NCI-H1436 treated with DMSO at 0.1 percent for 48 hours (cell line): ENCODE measurements at places on chromosomes 1 and 21.

DNA sequence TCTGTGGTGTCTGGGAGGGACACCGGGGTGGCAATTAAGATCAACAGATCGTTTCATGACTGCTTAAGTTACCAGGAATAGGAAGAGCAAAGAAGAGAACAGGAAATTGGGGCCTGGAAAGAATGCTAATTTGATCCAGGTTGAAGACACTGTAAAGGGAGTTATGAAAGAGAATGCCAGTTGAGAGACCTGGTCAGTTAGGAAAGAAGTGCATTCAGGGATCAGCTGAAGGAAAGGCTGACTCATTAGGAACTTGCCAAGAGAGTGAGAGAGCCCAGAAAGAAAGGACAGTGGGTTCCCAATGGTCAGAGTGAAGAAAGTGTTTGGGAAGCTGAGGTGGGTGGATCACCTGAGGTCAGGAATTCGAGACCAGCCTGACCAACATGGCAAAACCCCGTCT, 119.6 kb downstream of the UBE2U start:
- DNase-seq, result no peak

DNA sequence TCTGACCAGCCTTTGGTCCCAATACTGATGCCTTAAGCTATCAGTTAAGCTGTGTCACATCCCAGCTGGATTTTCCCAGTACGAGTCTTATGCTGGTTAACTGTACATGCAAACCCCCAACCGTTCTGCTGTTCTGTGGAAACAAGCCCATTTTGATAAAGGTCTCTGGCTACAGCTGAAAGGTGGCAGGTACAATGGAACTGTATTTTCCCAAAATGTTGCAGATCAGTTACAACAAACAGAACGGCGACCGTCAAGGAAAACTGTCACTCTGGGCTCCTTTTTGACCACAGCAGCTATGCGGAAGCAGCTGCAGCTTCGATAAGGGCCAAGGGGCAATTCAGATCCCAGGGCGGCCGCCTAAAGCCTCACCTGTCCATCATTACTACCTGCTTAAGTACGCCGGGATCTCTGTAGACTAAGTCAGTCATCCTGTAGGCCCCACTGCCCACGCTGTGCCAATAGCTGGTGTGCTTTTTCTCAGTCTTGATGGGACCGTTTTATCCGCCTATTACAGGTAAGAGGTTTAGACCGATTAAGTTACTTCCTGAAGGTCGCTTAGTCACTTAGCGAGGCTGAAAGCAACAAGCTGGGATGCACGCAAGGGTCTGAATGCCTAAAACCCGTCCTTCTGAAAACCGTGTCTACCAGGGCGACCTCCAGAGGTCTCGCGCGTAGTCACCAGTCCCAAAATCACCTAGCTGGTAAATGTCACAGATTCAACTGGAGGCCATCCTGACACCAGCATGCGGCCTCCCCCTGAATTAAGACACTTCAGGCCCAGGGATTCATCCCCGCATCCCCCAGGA, 11.1 kb upstream of the RAB42 start:
- DNase-seq, result no peak

GRCh38 chr1:109193653-109194590, 19.8 kb upstream of the SARS1 start:
- DNase-seq, result no peak

DNA sequence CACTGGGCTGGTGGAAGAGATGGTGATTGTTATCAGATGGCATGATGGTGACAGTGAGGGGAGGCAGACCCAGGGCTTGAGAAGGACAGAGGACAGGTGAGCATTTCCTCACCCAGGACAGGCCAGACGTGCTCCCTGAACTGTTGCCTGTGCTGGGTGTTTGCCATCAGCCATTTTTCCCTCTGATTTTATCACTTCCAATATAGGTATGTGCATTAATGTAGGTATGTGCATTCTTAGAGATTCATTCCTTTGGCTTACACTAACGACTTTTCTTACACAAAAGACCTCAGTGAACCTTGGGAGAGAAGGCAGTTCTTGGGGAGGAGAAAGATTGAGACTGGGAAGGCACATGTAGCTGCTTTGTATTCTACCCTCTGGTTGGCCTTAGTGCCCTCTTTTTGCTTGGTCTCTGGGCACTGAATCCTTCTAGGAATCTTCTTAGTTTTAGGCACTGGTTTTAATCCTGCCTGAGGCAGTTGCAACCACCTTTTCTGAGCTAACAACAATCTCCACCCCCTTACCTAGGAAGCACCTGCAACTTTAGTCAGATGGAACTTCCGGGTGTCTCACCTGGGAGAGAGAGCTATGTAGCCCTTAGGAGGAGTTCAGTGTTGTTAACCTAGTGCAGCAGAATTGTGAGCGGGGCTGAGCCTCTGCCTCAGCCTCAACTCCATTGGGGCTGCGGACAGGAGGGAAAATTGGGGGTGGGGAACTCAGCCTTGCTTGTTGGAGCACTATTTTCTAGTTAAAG, 30.9 kb downstream of the C1orf116 start:
- DNase-seq, result no peak

DNA sequence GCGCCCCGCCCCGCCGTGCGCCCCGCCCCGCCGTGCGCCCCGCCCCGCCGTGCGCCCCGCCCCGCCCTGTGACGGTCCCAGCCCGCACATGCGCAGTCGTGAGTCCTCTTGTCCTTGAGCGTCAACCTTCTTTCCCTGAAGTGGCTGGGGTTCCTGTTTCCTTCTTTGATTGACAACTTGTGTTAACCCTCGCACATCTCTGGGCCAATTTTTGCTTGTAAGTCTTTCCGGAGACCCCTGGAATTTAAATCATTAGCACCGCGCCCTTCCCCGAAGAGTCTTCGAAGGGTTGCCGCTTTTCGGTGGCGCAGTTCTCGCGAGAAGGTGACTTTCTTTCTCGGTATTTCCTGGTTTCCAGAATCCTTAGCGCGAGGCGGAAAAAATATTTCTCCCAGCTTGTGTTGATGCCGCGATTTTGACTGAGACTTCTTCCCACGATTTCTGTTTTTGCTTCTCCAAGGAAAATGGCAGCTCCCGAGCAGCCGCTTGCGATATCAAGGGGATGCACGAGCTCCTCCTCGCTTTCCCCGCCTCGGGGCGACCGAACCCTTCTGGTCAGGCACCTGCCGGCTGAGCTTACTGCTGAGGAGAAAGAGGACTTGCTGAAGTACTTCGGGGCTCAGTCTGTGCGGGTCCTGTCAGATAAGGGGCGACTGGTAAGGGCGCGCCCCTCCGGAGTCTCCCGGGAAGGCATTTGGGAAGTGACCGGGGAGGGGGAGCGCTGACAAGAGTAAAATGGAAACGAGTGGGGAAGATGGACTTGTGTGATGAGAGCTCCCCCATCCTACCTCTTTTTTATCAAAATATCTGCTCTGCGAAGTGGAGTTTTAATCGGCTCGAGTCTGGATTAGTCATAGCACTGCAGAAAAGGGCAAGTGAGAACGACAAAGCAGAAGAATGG, at the start of gene RNPC3:
RNPC3 (plus strand) TSS at position 93 of the 901 bp plus-strand sequence; CDS start at position 465, 372 bp downstream.
- DNase-seq, result peak; percentile 64

DNA sequence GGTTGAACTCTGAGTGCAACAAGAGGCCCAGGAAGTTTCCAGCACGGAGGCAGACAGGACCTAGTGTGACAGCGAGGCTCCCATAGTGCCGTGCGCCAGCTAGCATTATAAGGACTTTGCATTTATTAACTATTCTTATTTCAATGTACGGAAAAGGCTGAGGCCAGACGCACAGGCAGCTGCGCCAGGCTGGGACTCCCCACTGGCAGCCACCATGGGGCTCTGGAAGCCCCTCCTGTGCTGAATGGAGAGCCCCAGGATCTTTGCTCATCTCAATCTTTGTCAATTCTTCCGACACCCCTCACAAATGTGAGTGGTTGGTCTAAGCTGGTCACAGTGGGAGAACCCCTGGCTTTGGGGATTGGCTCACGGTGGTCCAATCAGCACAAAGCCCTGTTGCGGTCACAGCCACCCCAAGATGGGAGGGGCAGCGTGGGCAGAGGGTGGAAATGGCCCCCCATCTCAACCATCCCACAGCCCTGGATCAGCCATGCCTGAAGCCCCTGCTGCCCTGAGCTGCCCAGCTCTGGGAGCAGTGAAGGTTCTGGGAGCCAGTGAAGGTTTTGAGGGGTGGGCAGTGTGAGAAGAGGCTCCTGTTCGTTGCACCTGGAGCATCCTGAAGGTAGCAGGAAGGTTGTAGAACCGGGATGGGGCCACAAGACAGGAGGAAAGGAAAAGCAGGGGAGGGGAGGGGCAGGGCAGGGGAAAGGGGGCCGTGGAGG, 59.5 kb upstream of the ADARB1 start:
- no peak for DNase-seq

- no peak for DNase-seq
These were observed 36.4 kb downstream of the SLC35F3 start for GRCh38 chr1:233940908-233941307.

- no peak for DNase-seq
These were observed 566.8 kb upstream of the USP24 start for GRCh38 chr1:55781944-55782482.
